Left lobe of liver (tissue), 2 donors: ENCODE measurements at places on chromosomes 11 and 22. TPM values are rescaled to one million over a fixed set of nuclear protein-coding genes. Genes with fewer than 3 reads are reported as not detected.

DNA sequence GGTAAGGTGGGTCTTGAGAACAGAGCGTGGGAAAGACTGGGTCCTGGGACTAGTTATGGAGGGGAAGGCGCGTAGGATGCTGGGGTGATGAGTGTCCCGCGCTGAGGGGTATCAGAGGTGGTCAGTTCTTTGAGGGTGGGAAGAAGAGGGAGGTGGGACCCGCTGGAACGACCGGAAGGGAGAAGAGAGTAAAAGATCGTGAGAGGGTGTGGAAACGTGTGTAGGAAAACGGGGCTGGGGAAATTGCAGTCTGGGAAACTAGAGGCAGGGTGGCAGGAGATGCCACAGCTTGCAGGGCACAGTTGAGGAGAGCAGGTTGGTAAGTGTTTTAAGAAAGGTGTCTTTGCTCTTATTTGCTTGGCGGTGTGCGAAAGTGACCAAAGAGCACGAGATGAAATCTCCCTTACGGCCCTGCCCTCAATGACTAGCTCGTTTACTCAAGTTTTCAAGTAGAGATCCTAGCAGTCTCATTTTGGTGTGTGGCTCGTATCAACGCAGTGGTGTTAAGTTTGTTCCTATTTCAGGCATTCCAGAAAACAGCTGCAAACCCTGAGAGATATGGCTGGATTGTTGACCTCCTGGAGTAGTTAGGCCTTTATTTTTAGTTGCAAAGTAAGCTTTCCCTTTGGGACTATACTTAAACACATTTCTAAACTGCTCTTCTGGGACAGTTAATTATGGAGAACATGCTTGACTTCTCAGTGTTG lies 615 bp downstream of the STT3A start:
- DNase-seq: peak; percentile 44

FCHSD2 gene
- total RNA-seq: 19.2 TPM

DNA sequence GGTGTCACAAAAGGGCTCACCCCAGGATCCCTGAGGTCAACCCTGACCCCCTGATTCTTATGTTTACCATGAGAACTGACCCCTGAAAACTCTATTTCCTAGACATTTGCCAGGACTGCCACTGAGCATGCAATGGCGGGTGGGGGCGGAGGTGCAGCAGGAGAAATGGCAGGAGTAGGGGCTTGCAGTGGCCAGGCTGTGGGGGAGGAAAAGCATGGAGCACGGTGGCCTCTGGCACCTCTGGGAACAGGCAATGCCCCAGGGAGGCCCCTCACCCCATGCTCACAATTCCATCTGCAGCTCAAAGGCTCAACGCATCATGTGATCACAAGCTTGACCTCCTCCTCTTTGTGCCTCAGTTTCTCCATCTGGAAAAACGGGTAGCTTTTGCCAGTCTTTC lies 46.5 kb upstream of the FGF3 start:
- no peak for DNase-seq

GRCh38 chr22:24188705-24189248 lies 7.5 kb downstream of the SUSD2 start:
- DNase-seq: no peak
